ELR (cell line): ENCODE measurements at places on chromosomes 12 and 14.
A peak's percentile ranks its signal among the peaks of the same experiment; 100 is the strongest.

DNA sequence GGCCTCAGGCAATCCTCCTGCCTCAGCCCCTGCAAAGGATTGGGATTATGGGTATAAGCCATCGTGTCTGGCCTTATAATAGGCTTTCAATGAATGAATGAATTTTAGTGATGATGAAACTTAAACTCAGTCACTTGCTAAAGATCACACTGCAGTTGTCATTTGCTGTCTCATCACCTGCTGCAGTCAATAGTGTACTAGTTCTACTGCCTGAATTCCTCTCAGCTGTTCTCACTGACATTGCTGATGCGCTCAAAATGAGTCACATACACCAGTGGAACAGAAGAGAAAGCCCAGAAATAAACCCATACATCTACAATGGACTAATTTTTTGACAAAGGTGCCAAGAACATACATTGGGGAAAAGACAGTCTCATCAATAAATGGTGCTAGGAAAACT, 5.6 kb upstream of the SYNJ2BP start:
- no peak for DNase-seq

GRCh38 chr12:20174528-20175175, 193.7 kb upstream of the PDE3A start:
- DNase-seq: no peak

DNA sequence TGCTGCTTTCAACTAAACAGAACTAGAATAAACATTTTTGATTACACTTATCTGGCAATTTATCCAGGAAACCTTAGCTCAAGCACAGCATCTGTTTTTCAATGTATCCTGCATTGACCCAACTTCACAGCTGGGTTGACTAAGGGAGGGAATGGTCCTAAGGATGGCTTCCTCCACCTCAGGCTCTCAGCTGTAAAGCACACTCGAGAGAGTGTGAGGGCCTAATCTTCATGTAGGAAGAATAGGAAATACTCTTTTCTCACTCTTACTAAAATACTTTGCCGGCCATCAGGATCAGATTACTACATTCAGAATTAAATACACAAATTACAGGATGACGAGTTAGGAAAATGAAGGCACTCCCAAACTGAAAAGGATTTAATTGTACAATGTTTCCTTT, 7.2 kb downstream of the SETD3 start:
- DNase-seq: no peak

- no peak for DNase-seq
Measured at GRCh38 chr12:113808095-113808951, 157.8 kb downstream of the RBM19 start.

DNA sequence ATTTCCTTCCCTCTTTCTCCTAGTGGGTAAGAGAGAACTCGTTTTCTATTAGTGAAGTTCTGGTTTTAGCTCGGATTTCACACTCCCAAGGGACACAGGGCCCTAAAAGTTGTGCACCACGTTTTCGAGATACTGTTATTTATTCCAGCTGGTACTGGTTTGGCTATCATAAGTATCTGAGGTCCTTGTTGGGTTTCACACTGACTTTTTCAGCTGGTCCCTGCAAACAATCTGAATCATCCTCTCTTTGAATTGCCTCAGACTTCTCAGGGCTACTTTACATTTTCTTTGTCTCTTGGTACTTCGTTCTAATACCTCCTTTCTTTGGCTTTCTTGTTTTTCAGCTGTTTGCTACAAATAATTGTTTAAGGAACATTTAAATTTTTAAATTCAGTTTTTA, 75.7 kb downstream of the SCN8A start:
- DNase-seq: no peak

- no peak for DNase-seq
Measured at GRCh38 chr14:77589099-77589498, 27.3 kb downstream of the SPTLC2 start.

DNA sequence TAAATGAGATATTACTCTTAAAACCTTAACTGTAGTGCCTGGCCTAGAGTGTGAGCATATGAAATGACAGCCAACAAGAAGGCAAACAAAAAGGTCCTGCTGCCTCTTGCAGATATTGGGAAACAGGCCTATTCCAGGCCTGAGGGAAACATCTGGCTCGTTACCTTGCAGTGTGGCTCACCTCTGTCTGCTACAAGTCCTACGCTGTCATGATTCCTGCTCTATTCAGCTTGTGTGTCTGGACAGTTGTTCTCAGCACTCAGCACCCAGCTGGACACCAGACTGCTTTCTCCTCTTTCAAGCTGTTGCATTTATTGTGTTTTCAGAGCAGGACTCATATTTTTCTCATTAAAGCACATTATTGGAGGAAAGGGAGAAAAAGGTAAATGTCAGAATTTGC, 113.5 kb downstream of the TMTC2 start:
- no peak for DNase-seq

DNA sequence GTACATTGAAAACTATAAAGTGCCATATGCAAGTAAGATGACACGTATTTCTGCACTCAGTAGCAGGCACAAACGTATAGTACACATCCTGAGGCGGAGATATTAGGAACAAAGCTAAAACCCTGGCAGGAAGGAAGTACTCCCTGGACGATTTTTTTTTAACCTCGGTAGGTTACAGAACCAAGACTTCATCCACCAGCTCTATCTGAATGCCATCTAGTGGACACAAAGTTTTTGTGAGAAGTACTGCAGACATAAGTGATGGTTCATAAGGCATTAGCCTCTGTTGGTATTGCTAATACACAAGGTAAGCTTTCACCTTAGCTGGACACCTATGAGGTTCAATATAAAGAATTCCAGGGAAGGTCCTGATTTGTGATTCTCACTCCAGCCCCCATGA, 83.0 kb upstream of the CCDC196 start:
- DNase-seq: peak; percentile 61

DNA sequence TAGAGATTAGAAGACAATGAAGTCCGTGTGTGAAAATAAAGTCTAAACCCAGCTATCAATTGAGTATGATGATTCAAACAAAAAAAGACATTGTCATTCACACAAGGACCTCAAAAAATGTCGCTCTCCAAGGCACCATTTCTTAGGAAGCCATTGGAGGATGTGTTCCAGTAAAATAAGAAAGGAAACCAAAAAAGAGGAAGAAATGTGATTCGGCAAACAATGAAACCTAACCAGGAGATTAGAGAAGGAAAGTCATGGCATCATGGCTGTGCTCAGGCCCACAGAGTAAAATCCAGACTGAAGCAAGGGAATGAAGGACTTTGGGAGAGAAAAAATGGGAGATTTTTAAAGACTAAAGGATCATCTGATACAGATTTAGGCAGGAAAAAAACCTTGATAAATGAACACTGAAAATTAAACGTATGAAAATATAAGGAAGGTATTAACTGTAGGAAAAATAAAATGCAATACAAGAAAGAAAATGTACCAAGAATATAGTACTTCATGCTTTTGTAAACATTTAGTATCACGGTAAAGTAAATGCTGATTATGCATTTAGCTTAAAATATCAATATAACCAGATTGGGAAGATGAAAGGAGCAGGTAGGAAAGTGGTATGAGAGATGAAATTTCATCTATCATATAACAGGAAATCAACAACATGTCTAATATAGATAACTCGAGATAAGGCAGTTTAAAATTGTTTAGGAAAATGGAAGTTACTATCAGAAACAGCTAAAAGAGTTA, 38.2 kb upstream of the MTHFD1 start:
- DNase-seq: no peak

DNA sequence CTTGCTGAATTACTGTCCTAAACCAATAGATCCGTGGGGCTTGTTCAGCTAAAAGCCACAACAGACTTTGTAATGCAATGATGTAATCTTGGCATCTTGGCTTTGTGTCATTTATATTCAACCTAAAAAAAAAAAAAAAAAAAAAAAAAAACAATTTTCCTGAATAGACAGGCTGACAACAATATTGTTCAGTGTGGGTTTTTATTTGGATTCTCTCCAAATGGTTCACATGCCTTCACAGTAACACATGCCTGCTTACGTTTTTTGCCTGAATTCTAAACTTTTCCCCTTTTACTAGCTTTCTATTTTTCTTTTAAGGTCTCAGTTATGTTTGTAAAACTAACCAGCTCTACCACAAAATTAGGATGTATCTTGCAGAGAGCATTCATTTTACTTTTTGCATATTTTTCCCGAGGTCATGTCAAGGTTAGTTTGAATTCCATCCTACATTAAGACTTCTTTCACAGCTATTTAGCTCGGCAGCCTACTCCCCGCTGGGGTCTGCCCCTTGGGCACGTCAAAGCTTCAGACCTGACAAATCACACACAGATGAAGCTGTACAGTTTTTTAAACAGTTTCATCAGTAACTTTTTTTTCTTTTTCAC, 213.7 kb upstream of the NPAS3 start:
- DNase-seq: peak; percentile 52

DNA sequence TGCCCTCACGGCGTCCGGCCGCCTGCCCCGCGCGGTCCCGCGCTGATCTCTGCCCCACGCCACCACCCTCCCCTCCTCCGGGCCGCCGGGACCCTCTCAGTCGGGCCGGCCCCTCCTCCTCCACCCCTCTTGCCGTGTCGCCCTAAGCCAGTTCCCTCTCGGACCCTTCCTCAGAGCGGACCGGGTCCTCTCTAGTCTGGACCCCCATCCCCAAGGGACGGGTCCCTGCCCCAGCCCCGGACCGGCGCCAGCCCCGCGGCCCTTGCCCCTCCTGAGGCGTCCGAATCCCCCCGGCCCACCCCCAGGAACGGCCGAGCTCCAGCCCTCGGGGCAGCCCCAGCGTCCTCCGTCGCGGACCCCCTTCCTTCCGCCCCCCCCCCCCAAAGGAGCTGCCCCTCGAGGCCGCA, 485 bp downstream of the PPP4R4 start:
- no peak for DNase-seq

DNA sequence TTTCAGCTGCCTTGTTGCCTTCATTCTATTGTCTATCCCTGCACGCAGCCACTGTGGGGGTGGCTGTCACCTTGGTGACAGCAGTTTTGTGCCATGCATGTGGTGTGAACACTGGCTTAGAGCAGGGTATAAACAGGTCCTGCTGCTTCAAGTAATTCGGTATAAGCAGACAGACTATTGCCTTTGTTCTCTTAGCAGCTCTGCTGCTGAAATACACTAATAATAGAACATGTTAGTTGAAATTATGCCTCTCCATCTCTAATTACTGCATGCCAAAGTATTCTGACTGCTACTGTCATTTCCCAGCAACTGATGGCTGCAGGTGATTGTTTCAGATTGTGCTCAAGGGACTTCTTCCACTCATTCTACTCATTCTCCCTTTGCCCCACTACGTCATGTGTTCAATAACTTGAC, 34.6 kb downstream of the PTPRO start:
- no peak for DNase-seq

- no peak for DNase-seq
Measured at GRCh38 chr12:49895773-49896172, 7.9 kb downstream of the FAIM2 start.

DNA sequence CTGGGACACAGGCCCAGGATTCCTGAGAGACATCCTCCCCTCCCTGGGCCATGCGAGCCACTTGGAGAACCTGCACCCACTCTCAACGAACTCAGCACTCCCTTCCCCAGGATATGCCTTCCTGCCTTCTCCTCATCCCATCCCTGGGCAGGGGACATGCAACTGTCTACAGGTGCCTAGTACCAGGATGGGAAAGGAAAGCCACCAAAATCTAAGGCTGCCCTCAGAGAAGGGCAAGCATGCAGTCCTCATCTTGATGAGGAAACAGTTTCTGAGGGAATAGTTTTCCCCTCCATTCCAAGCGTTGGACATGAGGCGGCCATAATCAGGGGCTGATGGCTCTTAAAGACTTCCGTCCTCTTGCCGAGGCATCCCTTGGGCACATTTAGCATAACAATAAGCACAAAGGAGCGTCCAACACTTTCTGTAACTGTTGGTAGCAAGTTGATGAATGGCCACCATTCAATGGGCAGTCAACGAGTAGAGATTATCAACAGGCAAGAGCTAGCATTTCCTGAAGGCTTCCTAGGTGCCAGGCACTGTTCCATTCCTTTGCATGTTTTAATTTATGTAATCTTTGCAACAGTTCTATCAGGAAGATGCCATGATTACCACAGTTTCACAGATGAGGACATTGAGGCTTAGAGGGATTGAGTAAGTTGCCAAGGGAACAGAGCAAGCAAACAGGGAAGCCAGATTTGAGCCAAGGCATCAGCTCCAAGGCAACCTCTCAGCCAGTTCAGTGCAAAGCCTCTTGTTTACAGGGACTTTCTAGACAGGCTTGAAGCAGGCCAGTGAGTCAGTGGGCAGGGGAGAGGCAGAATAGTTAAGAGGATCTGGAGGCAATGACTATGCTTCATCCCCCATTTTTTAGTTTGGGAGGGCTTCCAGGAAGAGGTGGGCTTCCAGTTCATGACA, 105.1 kb downstream of the SINHCAF start:
- no peak for DNase-seq

DNA sequence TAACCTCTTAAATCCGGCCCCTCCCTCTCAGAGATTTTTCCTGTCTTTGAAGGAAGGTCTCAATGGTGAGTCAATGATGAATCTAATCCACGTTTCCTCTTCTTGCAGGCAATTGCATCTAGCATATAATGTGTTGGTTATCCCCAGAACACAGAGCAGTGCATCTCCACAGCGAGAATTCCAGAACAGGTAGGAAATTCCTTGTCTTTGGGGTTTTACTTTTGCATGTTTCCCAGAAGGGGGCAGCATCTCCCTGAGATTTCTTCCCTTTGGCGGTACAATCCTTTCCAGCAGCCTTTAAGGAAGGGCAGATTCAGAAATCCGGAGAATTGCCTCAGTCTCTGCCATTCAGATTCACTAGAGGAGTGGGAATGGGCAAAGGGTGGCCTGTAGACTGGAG, 128.0 kb downstream of the KCNA5 start:
- DNase-seq: peak; percentile 90

DNA sequence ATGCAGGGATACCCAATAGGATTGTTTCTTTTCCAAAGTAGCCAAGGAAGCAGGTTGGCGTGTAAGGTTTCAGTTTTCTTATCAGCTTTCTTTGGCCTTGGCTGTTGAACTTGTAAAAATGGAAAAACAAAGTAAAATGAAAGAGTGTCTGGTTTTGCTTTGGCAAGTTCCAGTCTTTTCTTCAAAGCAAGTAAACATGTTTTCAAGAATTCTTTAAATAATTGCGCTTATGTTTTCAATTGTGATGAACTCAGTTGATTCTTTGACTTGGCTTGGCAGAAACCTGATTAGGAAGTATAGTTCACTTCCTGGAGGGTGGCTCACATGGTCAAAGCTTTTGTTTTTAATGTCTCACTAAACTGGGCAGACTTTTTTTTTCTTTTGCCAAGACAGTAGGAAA, 112.2 kb upstream of the USP44 start:
- DNase-seq: no peak

DNA sequence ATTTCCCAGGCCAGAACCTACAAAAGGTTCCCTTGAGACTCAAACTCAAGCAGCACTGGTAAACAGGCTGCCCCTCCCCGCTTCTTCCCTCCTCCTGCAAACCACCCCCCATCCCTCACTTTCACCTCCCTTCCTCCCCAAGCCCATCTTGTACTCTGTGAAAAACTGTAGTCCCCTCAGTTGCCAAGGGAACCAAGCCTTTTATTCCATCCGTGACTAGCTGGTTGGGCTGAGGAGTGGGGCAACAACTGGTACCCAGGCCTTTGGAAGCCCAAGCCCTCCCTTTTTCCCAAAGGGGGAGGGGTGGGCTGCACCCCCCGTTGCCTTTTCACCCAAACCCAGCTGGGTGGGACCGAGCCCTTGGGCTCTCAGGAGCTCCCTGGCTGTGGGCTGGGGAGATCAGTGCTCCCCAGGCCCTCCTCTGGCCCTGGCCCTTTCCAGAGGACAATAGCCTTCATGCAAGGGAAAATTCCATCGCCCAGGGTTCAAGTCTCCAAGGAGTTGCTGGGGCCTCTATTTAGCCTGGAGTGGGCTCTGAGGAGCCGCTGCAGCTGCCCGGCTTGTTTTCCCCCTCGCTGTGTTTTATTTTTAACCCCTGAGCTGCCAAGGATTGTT, 61.9 kb downstream of the ZFP36L1 start:
- DNase-seq: no peak
